ENCODE measurements at places on chromosomes 5 and 9. TPM values are rescaled to one million over a fixed set of nuclear protein-coding genes. Genes with fewer than 3 reads are reported as not detected.

DNA sequence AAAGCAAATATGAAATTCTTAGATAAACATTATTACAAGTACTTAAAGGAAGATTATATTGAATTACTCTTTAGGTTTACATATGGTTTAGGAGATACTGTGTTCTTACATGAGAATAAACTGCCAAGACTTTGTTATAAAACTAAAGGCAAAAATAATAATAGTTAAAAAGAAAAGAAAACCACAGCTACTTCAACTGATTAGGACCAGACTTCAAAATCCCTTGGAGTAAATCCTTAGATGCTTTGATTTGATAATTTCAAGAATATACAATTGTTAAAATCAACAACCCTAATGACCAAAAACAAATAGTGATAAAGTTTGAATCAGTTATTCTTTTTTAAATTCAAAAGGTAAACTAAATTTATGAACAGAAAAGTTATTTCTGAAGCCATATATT is 389.6 kb upstream of the COX7C start:
- DNase-seq = no peak

DNA sequence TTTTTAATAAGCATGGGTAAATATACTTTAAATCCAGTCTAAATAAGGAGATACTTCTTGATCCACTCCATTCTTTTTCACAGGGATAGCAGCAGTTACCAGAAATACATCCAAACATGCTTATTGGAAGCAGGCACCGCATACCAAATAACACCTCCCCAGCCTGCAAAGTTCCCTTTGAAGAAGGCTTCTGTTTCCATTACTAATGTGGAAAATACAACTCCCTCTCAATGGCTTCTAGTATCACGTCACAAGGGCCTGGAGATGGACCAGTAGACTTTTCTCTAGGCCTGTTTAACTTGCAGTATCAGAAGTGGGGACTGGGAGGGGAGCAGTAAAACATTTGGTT is 20.8 kb downstream of the TMEM245 start:
- no peak for DNase-seq

GRCh38 chr9:116566677-116567488 is 120.2 kb upstream of the TRIM32 start:
- DNase-seq = peak; percentile 61

- DNase-seq = no peak
Observed at GRCh38 chr5:169721771-169722170, 84.7 kb downstream of the DOCK2 start.

GRCh38 chr5:160271396-160271795 is 41.0 kb downstream of the CCNJL start:
- no peak for DNase-seq

The SOWAHA gene
- 0.06 TPM for polyA plus RNA-seq

The LCN1 gene
- not detected for polyA plus RNA-seq

The SHLD3 gene
- 2.7 TPM for polyA plus RNA-seq

The UAP1L1 gene
- 4.8 TPM for polyA plus RNA-seq

DNA sequence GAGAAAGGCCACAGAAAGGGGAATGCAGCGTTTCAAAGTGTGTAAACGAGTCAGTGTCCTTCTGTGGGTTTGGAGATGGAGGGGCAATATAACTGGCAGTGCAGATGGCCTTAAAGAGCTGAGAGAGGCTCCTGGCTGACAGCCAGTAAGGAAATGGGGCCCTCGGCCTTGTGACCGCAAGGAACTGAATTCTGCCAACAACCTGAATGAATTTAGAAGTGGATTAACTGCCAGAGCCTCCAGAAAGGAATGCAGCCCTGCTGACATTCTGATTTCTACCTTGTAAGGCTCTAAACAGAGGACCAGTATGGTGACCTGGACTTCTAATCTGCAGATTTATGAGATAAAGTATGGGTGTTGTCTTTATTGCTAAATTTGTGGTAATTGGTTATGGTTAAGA is 17.5 kb upstream of the NREP start:
- DNase-seq = no peak

GRCh38 chr5:61658592-61659008 is 326.5 kb downstream of the ZSWIM6 start:
- DNase-seq = peak; percentile 77

DNA sequence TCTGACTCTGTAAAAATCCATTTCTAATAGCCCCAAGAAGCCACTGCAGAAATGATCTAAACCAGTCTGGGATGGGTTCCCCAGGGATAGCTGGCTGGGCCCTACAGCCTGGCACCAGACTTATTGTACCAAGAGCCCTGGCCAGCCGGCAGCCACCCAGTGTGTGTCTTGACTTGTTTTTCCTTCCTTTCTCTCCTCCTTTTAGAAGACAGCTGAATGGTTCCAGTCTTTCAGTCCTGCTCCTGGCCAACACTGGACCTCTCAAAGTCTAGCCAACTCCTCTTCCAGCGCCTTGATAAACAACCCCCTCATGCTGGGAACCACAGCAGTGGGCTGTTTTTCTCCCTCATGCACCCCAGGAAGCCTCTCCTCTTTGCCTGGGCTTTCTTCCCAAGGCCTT is 34.1 kb downstream of the ATOX1 start:
- no peak for DNase-seq

DNA sequence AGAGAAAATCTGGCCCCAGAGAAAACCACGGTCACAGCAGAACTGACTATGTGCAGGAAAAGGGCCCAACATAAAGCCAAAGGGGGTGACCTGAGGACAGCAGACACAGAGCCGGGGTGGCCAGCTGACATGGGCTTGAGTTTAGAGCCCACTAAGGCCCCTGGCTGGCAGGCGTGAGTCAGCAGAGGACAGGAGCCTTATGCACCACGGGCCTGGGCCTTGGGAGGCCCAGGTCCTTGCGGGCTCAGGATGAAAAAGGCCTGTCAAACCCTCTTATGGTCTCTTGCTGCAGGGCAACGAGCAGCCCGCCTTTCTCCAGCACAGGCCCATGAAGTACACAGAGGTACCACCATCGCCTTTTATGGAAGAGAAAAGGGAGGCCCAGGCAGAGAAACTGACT is 19.7 kb downstream of the STK10 start:
- DNase-seq = no peak

- DNase-seq = no peak
Observed at GRCh38 chr5:15346738-15347137, 153.2 kb upstream of the FBXL7 start.

Measured in A549 (cell line).